ENCODE measurements at places on chromosomes 5 and 9. TPM values are rescaled to one million over a fixed set of nuclear protein-coding genes. Genes with fewer than 3 reads are reported as not detected.

The CDH9 gene
- total RNA-seq: not detected

The ANAPC2 gene
- total RNA-seq: 34.7 TPM

The SLC36A3 gene
- not detected for total RNA-seq

The WNT8A gene
- not detected for total RNA-seq

The DPYSL3 gene
- 20.7 TPM for total RNA-seq

The NDFIP1 gene
- total RNA-seq: 62.1 TPM

The MPDZ gene
- 70.7 TPM for total RNA-seq

The MEIKIN gene
- not detected for total RNA-seq

The PPP6C gene
- 36.4 TPM for total RNA-seq

The ABO gene
- total RNA-seq: 2.3 TPM

The LTC4S gene
- total RNA-seq: 10.9 TPM

The ACER2 gene
- 3.8 TPM for total RNA-seq

The GDF9 gene
- total RNA-seq: 0.52 TPM

The BAAT gene
- total RNA-seq: not detected

The PCDHB3 gene
- total RNA-seq: 0.77 TPM

The MED10 gene
- total RNA-seq: 26.3 TPM

The ZNF462 gene
- total RNA-seq: 29.2 TPM

The ARL10 gene
- total RNA-seq: 6.0 TPM

DNA sequence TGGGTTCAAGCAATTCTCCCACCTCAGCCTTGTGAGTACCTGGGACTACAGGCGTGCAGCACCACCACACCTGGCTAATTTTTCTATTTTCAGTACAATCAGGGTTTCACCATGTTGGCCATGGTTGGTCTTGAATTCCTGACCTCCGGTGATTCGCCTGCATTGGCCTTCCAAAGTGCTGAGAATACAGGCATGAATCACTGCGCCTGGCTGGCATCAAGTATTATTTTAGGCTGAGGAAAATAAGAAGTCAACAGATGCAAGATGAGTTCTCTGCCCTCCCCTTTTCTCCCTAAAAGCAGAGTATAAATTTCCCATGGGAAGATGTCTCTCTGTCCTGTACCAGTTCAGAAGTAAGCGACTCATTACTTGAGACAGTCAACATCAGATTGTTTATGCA lies 71.5 kb downstream of the ELAVL2 start:
- no peak for DNase-seq

DNA sequence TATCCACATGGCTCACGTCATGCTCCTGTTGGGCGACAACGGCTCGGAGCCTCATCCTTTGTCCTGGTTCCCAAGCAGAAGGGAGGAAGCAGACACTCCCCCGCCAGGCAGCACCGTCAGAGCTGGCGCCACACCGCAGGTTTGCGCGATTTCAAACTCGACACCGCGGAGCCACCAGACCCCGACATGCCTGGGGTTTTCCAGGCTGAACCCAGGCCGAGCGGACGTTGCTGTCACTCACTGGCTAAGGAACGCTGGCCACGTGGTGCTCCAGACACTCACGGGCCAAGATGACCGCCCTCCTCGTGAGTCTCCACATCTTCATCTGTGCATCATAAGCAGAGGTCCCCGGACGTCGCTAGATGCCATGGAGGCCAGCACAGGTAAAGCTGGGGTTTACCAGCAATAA lies 9.0 kb downstream of the TERT start:
- DNase-seq: no peak

DNA sequence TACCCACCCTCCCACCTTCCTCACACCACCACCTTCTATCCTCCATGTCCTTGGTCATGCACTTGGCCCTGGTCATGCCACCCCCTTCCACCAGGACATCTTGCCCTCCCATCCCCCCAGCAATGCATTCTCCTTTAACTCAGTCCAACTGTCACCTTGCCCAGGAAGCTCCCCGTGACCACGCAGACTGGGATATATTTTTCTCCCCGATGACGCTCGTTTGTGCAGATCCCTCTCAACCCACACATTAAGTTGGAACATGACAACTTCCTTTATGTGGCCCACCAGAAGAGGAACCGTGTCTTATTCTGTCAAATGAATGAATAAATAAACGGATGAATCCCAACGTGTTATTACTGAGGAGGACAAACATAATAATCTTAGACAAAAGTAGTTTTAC lies 82.8 kb upstream of the TAS2R1 start:
- no peak for DNase-seq

DNA sequence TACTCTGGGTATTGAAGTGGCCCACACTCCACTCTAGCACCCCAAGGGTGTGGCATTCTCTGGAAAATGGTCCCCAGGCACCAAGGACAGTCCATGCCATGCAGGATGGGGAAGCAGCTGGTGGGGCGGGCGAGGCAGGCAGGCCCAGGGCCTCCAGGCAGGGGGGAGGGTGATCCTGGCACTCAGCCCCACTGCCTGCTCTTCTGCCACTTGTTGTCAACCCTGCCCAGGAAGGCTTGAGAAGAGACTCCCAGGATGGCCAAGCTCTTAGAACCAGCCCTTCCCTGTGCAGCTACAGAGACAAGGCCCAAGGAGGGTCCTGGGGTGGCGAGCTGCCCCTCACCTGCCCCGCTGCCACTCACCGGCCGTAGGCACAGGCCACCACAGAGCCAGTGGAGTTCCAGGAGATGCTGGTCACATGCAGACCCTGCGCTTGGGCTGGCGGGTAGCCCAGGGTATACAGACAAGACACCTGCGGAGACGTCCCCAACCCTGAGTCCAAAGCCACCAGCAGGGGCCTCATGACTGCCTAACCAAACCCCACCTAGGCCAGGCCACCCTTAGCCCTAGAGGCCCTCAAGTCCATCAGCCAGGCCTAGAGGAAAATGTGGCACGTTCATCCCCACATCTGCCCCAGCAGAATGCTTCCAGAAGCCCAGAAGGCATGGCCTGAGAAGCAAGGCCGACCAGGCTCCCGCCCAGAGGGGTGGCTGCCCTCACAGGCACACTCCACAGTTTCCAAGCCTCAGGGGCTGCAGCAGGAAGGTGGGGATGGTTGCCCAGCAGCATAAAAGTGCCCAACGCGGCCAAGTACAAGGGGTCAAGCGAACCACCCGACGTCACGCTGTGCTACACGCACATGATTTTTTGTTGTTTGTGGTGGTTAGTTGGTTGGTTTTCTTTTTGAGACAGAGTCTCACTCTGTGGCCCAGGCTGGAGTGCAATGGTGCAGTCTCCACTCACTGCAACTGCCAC lies 19.8 kb downstream of the DYNC2I2 start:
- DNase-seq: no peak

- no peak for DNase-seq
These were observed 40.5 kb upstream of the MYO10 start for GRCh38 chr5:16976625-16977008.

- DNase-seq: no peak
These were observed 15.4 kb downstream of the CD74 start for GRCh38 chr5:150397146-150397781.

DNA sequence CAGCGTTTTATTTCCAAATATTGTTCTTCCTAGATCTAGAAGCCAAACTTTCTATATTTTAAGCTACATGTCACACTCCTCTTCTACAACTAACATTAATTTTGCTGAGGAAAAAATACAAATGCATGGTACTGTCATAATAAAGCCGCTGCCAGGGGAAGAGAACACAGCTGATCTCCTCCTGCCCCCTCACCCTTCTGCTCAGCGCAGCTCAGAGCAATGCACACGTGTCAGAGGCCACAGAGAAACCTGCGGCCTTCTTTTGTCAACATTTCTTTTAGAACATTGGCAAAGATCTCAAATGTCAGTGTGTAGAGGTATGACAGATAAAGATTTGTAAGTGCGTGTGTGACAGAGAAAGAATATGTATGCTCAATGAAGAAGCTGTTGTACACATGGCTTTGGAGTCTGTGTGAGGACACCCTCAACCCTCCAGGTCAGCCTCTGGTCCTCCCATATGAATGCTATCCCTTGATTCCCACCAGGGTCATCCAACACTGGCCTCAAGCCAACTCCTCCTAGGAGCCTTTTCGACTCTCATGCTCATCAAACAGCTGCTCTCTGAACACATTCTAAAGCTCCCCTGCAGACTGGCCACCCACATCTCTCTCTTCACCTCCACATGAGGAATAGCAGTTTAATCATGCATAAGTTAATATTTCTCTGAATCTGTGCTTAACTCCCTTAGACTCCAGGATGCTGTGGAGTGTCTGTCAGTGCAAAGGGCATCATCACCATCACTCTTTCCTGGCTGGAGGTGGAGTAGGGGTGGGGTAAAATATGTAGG lies 40.9 kb downstream of the TAS2R1 start:
- no peak for DNase-seq

DNA sequence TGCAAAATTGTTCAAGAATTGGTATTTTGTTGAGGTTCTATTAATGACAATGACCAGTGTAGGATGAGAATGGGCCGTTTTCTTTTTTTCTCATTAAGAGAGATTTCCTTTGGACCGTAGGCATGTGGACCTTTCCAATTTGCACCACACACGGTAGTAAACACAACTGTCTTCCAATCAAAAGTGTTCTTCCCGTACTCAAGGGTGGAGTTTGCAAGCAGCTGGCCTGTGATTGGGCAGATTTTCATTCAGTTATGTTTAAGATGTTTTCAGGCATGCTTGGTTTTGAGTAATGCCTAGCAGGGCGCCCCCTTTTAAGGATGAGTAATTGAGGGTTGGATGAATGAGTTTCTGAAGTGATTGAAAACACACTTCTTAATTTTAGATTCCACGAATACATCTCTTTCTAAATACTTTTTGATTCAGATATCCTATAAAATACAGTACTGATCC lies 2.5 kb downstream of the KDM3B start:
- DNase-seq: no peak

- DNase-seq: no peak
These were observed 249.5 kb downstream of the MAN2A1 start for GRCh38 chr5:109939116-109939682.

- peak; percentile 35 for DNase-seq
These were observed 87.6 kb downstream of the ADAMTS6 start for GRCh38 chr5:65394087-65394486.

GRCh38 chr5:156000115-156000514 lies 326.8 kb upstream of the SGCD start:
- DNase-seq: no peak

DNA sequence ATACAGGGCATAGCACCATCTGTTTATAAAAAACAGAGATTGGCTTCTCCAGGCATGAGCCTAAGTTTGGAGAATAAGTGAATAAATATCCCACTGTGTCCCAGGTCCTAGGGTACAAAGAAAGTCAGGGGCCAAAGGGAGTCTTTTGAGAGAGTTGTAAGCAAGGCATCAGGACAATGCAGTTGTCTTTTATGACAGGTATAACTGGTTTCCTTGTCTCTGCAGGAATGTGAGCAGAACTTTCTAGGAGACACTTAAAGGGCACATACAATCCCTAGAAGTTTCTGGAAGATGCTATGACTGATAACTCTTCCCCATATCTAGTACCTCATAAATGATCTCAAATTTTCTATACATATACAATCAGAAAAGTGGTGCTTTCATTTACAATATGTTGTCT lies 245.6 kb upstream of the RGMB start:
- no peak for DNase-seq

DNA sequence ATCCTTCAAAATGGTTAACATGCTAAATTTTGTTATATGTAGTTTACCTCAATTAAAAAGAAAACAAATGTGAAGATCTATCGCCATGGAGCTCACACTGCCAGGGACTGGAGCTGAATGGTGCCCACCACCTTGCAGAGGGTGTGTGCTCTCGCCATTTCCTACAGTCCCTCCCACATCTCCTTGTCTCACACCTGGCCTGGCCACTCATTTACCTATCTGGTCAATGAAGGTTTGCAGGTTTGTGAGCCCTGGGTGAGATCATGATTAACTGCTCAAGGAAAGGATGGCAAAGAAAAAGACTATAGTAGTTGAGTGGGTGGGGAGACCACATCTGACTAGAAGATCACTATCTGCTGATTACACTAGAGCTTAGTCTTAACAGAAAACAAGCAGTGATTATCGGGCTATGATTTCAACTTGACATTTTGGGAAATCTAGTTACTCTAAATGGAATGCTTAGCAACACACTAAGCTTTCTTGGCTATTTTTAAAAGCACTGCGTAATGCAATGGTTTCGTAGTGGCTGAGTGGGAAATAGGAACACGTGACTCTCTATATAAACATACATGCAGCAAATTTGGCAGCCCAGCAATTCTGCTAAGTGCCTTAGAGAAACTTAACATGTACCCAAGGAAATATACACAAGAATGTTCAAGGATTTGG lies 27.3 kb downstream of the PUM3 start:
- DNase-seq: no peak

DNA sequence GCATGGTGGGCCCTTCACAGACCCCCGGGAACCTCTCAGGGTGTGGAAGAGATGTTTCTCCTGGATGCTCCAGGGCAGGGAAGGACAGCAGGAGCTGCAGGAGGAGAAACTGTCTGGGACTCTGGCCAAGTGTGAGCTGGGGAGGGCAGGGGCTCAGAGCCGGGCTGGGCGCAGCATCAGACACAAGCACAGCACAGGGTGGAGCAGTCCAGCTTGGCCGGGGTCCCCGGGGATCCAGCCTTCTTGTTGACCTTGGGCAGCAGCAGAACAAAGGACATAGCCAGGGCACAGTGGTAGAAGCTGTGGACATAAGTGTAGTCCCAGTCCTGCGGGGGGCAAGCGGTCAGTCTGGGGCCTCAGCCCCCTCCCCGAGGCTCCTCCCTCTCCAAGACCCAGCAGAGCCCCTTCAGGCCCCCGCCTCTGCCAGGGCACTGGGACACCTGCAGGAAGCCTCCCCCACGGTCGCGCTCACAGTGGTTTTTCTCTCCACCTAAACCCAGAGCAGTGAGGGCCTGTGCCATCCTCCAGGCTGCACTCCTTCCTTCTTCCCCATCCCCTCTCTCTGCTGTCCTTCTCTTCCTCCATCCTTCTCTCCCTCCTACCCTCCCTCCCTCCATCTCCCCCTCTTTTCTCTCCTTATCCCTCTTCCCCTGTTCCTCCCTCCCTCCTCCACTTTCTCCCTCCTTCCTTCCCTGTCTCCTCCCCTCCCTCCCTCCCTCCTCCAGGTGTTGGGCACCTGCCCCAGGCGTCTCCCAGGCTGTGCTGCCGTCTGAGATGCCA lies 10.1 kb downstream of the MYMK start:
- peak; percentile 81 for DNase-seq

DNA sequence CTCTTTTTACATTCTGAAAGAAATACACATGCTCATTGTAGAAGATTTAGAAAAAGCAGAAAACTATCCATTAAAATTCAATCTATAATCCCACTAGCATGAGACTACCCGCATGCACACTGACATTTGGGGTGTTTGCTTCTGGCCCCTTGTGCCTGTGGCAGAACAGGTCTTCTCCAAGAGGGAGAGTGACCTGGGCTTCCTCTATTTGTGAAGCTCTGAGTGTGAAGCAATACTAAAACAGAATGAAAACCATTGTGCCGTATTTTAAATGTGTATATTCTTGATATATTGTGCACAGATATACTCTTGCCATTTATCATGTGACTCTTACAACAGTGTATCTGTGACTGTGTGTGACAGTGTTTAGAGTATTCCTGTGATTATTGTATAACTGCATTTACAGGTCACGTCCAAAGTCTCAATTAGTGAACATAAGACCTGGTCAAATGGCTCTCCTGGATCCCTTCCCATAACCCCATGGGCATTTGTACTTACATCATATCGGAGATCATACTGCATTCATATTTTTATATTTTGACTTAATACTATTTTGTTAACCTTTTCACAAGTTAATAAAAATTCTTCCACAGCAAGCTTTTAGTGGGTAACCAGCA lies 14.7 kb upstream of the CPEB4 start:
- DNase-seq: no peak
